ENCODE measurements at places on chromosomes 3 and 15.

DNA sequence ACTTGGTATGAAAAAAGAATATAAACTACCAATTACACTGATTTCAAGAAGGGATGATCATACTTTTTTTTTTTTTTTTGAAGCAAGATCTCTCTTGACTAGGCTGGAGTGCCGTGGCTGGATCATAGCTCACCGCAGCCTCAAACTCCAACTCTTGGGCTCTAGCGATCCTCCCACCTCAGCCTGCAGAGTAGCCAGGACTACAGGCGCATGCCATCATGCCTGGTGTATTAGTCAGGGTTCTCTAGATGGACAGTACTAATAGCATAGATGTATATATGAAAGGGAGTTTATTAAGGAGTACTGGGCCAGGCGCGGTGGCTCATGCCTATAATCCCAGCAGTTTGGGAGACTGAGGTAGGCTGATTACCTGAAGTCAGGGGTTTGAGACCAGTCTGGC is 11.5 kb upstream of the SEC11A start:
- DNase-seq, result no peak

- DNase-seq, result no peak
Measured at GRCh38 chr3:116877968-116878367, 168.4 kb downstream of the TUSC7 start.

GRCh38 chr15:83365370-83365938 is 81.0 kb upstream of the BNC1 start:
- DNase-seq, result no peak

DNA sequence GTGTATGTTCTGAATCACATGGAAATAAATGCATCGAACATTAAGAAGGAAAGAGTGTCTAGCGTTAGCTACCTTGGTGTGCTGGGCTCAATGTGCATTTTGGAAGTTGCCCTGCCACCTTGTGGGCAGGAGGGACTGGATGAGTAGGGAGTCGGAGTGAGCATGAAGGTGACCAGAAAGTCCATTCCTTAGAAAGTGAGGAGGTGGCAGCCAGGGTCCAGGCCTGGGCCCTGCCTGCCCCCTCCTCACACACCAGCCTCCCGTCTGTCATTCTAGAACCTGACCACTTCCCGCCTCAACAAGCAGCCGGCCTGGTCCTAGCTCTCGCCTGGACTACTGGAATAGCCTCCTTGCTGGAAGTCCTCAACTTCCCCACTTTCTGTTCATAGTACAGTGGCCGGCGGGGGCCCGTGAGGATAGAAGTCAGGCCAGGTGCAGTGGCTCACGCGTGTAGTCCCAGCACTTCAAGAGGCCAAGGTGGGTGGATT is 10.2 kb upstream of the GATA2 start:
- DNase-seq, result no peak

GRCh38 chr15:45918839-45919238 is 284.0 kb downstream of the SQOR start:
- DNase-seq, result no peak

DNA sequence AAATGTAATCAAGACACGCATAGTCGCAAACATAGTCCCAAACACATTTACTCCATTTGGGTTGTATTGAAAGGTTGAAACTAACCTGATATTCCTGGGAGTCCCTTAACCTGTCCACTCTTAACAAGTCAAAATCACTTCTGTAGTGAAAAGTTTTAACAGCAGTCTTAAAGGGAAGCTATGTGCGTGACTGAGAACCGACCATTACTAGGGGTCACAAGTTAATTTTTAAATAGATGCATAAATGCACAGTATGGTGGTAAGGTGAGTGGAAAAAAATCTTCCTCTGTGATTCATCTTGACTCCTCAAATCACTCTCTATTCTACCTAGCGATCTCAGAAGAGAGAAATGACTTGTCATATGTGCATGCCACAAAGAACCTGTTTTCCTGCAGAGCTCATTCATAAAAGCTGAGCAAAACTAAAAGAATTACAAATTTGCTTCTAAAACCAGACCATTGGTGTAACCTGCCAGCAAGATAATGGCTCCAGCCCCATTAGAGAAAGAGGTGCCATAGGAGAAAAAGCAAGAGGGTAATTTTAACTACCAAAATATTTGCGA is 4.8 kb downstream of the GPR15 start:
- DNase-seq, result no peak
